DMS79 (cell line): ENCODE measurements at places on chromosomes 7 and 10.

DNA sequence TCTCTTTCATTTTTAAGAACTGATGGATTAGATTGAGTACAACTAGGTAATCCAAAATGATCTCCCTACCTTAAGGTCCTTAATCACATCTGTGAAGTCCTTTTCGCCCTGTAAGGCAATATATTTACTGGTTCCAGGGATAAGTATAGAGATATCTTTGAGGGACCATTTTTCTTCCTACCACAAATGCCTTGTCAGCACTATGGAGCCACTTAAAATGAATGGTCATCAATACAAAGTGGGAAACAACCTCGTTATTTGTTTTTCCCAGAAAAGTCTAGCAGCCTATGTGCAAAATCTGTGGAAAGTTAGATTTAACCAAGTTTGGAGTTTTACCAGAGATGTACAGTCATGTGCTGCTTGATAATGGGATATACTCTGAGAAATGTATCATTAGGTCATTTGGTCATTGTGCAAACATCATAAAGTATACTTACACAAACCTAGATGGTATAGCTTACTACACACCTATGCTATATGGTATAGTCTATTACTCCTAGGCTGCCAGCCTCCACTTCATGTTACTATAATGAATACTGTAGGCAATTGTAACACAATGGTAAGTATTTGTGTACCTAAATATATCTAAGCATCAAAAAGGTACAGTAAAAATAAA, 366.2 kb upstream of the TMEM229A start:
- DNase-seq, result no peak

- no peak for DNase-seq
These were observed 1.5 kb downstream of the SUN1 start for GRCh38 chr7:833601-834258.

DNA sequence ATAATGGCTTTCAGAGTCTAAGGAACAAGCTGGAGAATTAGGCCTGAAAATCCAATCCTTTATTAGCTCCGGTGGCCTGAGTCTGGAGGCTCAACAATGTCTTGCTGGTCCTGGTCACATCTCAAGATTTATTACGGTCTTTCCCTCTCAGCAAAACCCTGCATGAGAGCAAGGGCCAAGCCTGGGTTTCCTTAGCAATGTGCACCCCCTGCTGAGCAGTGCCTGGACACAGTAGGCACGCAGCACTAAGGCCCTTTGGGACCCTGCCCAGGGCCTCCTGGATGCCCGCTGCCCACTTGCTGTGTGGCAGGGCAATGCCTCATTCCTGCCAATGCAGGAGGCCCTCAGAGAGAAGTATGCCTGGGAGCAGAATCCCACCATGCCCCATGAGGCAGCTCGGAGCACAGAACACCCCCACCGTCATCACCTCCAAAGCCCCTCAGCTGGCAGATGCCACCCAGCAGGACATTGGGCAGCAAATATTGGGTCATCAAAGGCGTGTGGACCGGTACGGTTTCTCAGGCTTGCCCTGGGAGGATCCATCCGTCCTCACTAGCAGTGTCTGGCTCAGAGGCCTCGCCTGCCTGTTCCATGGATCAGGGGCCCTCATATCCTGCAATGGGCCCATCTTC, 156.4 kb downstream of the OAT start:
- DNase-seq, result no peak

GRCh38 chr10:58771863-58772262, 259.2 kb downstream of the BICC1 start:
- DNase-seq, result no peak

DNA sequence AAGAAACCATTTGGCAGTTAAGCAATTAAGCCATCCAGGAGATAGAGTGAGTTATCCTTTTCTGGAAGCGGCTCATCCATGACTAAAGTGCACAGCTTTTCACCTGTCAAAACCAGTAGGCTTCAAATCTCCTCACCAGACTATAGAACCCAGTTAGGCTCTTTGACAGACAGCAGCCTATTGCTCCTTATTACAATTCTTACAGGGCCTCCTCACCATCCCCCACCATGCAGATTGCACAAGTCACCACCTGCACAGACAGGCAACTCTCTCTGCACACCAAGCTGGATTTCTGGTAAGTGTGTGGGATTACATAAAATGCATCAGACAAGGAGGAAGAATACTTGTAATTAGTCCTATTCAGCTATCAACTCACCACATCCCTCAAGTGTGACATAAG, 301.6 kb downstream of the SNX13 start:
- DNase-seq, result no peak

GRCh38 chr10:88901984-88902789, 22.1 kb downstream of the STAMBPL1 start:
- no peak for DNase-seq
